T-helper 2 cell treated with Interferon-gamma antibody and Interleukin-4, amounts not matched to agents 5 μg/mL and 100 μg/mL, for 36 hours (primary cell): ENCODE measurements at places on chromosomes 3 and 15.

DNA sequence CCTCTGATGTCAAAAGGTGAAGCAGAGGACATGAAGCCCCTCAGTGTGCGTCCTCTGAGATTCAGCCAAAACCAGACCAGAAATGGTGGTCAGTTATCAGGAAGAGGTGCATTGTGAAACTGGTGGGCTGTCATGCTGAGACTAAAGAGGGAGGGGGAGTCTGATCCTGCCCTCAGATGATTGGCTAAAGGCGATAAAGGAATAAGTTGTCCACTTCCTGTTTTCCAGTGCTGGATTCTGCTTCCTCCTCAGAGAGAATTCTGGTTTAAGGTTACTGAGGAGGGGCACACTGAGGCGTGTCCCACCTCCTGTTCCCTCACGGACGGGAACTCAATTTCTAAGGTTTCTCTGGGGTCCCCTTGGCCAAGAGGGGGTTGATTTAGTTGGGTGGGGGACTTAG, 97.0 kb upstream of the UBE3A start:
- no peak for DNase-seq

DNA sequence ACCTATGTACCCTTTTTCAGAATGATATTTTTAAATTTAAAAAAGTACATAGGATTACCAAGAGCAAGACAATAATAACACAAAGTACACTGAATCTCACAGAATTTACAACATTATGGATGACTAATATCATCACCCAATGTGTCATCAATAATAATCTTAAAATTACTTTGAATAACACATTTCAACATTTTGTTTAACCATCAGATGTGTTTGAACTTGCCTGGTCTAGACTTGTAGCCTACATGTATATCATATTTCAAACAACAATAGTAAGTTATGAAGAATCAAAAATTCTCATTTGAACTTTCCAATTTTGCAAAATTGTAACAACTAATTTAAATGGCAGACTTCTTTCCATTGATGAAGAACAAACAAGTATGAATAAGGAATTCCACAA, 15.1 kb downstream of the LRRC3B start:
- DNase-seq, result no peak

- no peak for DNase-seq
Measured at GRCh38 chr15:63454503-63455211, 49.7 kb upstream of the USP3 start.

GRCh38 chr3:172303941-172304558, 144.2 kb downstream of the GHSR start:
- DNase-seq, result no peak

GRCh38 chr15:34301058-34301457, 36.5 kb downstream of the SLC12A6 start:
- no peak for DNase-seq

DNA sequence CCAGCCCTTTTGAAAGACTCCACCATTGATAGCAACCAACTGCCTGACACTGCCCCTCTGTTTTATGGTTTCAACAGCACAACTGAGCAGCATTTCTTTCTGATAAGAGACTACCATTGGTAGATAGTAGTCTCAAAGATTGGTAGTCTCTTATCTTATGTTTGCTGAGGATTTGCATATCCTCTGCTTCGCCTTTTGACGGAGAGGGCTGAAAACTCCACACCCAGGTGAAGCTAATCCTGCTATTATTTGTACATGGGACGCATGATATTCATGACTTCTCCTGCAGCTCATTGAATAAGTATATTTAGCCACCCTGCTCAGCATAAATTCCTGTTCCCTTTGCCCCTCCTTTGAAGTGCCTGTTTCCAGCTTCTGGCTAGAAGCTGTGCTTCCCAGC, 119.4 kb upstream of the STRIT1 start:
- no peak for DNase-seq
